Glutamatergic neuron (in vitro differentiated cells): ENCODE measurements at places on chromosomes 5 and 9. TPM values are rescaled to one million over a fixed set of nuclear protein-coding genes. Genes with fewer than 3 reads are reported as not detected.

DNA sequence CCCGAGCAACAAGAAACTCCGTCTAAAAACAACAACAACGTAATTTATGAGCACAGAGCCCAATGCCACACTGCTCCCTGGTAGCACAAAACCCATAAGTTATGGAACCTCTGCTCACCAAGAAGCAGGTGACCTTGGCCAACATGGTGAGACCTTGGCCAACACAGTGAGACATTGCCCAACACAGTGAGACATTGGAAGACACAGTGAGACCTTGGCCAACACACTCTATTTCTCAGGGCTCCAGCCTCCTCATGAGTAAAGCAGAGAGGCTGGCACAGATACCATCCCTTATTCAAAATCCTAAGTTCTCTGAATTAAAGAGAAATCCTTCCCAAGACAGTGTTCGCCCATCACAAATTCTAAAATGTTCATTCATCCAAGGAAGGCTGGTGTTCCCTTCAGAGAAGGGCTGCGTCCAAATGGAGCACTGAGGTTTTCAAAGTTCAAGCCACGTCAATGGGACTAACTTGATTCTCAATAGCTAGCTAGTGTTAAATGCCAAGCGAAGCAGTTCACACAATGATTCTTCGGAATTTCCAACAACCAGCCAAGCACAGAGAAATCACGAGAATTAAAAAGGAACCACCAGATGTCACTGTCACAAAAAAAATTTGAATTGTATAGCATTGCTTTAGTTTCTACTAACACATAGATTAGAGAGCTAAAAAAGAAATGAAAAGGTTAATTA is 29.5 kb downstream of the TTC39B start:
- no peak for DNase-seq

DNA sequence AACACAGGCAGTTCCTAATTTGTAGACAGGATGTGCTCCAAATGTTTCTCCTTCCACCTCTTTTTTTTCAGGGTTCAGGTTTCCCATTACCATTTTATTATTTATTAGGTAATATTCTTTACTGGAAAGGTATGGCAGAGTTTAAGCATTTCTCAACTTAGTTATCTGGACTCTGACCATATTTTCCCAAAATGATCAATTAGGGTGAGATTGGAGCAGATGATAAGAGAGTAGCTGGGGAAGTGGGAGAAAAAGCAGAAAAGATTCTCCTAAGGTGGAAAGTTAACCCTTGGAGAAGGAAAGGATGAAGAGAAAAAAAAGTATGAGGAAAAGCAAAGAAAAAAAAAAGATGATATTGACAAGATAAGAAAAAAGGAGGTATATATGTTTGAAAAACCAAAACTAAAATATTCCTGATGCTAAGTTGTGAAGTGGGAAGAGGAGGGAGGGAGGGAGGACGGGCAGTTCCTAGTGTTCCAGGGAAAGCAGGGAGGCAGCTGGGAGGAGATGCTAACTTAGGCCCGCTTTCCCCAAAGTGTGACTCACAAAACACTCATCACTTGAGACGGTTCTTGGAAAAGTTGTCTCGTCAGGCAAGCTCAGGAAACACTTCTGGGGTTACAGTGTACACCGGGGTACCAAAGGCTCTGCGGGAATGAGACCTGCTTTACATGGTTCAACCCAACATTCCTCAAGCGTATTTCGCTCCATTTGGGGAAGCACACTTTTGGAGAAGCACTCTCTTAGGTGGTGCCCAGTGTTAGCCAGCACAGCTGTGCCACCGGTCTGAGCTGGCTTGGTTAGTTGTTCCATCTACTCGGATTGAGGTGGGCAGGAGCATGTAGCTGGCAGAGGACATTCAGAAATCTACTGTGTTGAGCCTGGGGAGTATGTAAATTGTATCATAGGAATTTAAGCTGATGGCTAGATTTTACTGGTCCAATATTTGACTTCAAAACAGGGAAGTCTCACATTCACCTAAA is 35.1 kb downstream of the B4GALT1 start:
- DNase-seq: no peak

DNA sequence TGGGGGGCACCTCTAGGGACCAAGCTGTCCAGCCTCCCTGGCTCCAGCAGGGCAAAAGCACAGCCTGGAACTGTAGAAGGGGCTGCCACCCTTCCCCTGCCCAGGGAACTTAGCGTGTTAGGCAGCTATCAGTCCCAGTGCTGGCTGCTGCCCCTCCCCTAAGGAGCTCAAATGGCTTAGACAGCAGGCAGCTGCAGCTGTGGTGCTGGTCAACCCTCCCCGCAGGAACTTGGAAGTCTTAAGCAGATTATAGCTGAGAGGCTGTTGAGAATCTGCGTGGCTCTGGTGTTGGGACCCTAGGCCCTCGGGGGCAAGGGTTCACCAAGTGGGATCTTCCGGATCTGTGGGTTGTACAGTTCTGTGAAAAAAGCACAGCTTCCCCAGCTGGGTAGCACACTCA is 536.5 kb upstream of the CDH10 start:
- no peak for DNase-seq

Gene AQP3
- 2.9 TPM for total RNA-seq
